ENCODE measurements at places on chromosomes 11 and 22. TPM values are rescaled to one million over a fixed set of nuclear protein-coding genes. Genes with fewer than 3 reads are reported as not detected.

The CECR2 gene
- polyA plus RNA-seq = not detected

The CDC45 gene
- 2.7 TPM for polyA plus RNA-seq

The BBS1 gene
- 11.2 TPM for polyA plus RNA-seq

The SESN3 gene
- polyA plus RNA-seq = 1.8 TPM

The PHLDA2 gene
- not detected for polyA plus RNA-seq

The MFNG gene
- polyA plus RNA-seq = 401 TPM

The TP53AIP1 gene
- polyA plus RNA-seq = not detected

The PSMA1 gene
- polyA plus RNA-seq = 154 TPM

DNA sequence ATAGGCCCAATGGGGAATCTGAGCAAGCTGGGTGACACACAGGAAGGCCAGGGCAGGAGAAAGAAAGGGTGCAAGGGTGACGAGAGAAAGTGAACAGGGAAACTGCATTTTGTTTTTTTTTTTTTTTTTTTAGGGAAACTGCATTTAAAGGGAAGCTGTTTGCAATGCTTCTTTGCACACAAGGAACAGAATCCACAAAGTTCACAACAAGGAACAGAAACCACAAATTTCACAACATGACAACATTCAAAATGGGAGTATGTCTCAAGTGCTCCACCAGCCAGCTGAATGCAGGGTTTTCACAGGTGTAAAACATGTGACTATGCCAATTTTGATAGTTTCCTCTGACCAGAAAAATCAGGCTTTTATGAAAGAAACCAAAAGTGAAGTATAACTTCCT, 6.8 kb upstream of the PLAAT3 start:
- no peak for DNase-seq

- no peak for DNase-seq
Observed at GRCh38 chr22:29190918-29191317, 14.8 kb upstream of the EMID1 start.

GRCh38 chr11:1927848-1928469, 8.5 kb downstream of the TNNT3 start:
- no peak for DNase-seq

GRCh38 chr11:108593214-108593922, at the start of gene EXPH5:
Gene EXPH5 (minus strand): TSS chr11:108593768. CDS start chr11:108593536, 232 bp downstream.
- DNase-seq = peak; percentile 93

DNA sequence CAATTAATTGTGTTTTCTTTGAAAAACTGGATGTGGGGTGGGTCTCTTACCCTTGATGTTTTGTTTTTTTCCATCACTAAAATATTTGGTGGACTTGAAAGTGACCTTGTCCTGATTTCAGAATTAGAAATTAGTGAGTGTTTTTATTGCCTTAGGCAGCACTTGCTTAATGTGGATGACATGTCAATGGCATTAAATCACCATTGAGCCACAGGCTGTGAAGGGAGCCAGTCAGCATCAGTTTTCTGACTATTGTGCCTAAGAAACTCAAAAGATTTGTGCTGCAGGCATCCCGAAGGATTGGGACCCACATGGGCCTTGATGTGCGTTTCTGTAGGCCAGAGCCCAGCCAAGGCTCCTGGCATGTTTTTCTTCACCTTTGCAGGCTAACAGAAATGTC, 53.8 kb downstream of the SWAP70 start:
- no peak for DNase-seq

GRCh38 chr11:57917632-57918031, 106.0 kb upstream of the OR9Q1 start:
- DNase-seq = no peak

GRCh38 chr11:102932678-102933077, 22.9 kb downstream of the MMP13 start:
- no peak for DNase-seq

DNA sequence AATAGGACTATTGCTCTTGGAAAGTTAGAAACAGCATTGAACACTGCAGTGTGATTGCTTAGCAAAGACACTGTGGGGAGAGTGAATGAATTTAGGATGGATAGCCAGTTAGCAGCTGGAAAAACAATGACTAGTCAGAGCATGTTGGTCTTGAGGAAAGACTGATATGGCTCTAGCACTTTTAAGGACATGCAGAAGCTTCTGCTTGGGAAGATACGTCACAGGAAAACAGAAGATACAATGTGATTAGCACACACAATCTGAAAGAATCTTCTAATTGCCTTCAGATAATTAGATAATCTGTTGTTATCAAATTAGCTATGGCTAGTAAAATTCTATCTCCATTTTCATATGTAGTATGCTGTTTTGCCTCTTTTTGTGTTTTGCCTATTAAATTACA, 530.7 kb upstream of the CHORDC1 start:
- DNase-seq = no peak

DNA sequence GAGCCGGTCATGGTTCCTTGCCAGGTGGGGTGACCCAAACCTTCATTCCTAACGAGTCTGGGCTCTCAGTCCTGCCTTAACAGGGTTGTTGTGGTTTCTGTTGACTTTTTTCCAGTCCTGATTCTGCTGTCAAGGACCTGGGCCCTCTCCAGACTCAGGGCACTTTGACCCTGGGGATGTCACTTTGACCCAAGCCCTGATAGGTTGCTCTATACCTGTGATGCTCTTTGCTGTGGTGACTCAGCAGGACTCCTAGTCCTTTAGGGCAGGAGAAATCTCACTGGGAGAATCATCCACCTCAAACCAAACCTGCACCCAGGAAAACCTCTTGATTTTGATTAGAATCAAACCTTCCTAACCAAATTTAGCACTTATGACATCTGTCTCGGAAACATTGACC, 20.5 kb upstream of the MPPED1 start:
- no peak for DNase-seq

GRCh38 chr11:94734563-94735275, 33.4 kb upstream of the AMOTL1 start:
- no peak for DNase-seq

DNA sequence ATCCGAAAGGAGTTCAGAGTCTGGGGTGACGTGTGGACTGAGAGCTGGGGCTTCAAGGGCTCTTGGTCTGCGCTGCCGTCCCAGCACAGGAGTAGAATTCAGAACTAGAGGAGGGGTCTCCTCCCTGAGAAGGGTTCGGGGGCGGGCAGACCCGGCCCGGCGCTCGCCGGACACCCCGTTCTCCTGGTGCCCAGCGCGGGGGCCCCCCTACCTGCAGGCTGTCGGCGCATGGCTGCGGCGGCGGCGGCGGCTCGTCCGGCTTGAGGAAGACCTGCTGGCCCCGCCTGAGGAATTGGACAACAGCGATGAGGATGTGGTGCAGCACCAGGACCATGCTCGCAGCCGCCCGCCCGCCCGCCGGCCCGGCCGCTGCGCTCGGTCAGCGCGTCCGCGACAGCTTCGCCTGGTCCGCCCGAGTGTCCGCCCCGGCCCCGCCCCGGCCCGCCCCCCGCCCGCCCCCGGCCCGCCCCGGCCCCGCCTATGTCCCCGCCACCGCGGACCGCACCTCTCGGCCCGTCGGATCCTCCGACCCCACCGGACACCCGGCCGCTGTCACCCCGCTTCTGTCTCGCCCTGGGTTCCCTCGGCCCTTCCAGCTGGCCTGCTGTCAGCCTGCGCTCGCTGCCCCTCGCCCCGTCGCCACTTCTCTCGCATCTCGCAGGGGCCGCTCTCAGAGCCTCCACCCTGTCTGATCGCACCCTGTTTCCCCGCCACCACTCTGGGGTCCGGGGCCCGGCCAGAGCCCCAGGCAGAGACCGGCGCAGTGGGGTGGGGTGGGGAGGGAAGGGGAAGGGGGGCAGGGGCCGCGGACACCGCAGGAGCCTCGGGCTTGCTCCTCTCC, 32.0 kb downstream of the PDE2A start:
- no peak for DNase-seq

GRCh38 chr22:20810645-20811044, 36.7 kb downstream of the SERPIND1 start:
- DNase-seq = peak; percentile 86

- DNase-seq = peak; percentile 41
Observed at GRCh38 chr11:64564947-64565889, 25.8 kb upstream of the SLC22A12 start.

DNA sequence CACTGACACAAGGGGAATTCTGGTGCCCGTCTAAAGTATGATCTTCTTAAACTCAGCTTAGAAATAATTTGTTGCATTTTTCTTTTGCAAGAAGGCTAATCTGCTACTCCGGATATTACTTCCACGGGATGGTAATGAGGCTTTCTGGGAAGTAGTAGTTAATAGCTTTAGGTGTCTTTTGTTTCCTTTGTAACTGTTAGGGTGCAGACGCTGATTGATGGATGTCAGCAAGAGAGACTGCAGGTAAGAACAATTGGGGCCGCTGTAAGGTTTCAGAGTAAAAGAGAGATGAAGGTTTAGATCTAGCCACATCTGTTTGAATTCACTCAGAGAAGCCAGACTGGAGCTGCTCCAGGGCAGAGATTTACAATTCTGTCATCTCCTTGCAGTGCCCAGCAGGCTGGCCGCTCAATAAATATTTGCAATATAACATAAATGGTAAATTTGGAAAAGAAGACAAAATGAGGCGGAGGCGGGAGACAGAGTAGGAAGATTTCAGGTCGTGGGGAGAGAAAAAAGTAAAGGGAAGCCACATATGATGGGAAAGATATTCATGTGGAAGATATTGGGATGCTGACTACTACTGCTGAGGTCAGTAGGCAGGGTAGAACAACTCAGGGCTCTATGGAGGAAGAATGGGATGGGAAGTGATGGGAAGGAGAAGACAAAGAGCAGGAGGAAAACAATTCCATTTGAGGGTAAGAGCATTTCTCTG, 320.5 kb downstream of the AASDHPPT start:
- no peak for DNase-seq

DNA sequence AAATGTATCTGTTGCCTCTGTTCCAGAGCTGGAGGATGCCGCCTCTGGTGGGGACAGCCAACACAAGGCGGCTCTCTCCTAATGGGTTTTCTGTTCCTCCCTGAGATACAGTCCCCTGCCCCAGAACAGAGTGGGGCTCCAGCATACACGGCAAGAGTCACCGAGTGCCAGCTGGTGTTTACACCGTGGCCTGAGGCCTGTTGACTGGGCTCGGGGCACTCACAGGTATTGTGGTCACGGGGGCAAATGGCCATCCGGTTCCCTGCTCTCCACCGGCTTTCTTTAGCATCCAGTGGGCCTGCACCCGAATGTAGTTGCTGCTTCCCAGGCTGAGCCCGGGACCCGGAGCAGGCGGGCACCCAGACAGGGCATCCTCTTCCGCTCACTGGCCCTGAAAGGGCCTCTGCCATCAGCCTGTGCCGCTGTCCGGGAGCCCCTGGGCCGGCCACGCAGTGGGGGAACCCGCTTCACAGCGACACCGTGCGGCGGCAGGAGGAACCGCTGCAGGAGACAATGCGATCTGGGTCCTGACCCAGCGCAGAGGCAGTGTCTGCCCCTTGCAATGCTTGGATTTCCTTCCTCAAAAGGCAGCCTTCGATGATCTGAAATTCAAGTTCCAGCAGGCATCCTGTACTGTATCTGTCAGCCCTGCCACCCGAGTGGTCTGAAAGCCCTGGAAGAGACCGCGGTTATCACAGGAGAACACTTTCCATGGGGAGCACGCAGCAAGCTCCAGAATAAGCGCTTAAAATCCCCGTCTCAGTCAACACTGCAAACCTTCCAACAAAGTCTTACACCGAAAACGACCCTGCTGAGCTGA, 859 bp upstream of the KRTAP5-5 start:
- DNase-seq = no peak

GRCh38 chr11:126311401-126312291, 7.8 kb downstream of the DCPS start:
- no peak for DNase-seq

GRCh38 chr11:35012467-35013191, 96.2 kb downstream of the PDHX start:
- DNase-seq = peak; percentile 47

DNA sequence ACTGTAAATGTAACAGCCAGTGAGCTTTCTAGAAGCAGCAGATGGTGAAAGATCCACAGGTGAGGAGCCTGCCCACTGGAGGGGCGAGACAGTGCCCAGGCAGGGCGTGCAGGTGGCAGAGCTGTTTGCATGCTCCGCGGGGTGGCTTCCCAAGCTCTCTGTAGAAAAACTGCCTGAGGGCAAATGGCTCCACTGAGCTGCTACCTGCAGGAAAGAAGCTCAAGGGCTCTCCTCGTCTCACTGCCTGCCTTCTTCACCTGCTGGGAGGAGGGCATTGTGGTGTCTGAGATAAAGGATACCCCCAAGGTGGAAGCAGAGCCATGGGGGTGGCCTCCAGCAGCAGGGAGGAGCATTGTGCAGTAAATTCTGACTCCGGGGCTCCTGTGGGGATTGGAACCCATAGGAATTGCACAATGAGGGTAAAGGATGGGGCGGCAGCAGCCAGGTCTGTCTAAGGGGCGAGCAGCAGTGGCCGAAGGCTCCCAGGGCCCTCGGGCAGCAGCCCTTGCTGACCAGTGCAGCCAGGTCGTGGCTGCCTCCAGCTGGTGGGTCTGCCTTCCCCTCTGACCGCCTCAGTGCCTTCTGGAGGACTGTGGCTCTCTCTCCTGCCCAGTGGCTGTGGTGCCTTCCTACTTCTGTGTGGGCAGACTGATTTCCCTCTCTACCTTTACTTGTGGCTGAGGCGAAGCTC, 28.0 kb upstream of the CABP7 start:
- DNase-seq = no peak

DNA sequence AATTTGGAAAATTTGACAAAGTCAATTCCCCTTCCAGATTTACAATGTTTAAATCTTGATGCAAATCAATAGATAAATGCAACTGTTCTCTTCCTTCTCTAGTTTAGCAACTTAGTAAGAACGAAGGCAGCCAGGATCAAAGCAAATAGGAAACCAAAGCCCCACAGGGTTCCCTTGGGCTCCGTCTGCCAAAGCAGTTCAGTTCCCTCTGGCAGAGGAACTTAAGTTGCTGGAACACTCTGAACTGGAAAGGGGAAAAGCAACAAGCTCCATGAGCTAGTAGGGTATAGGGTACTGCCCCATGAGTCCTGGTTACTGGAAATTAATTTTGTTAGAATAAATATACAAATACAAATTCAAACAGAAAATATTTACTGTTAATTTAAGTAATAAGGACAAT, 91.3 kb downstream of the RELT start:
- no peak for DNase-seq

GRCh38 chr11:108497317-108498045, 703 bp downstream of the POGLUT3 start:
- peak; percentile 60 for DNase-seq

- DNase-seq = no peak
Observed at GRCh38 chr22:45036154-45036553, 26.3 kb upstream of the PHF21B start.

DNA sequence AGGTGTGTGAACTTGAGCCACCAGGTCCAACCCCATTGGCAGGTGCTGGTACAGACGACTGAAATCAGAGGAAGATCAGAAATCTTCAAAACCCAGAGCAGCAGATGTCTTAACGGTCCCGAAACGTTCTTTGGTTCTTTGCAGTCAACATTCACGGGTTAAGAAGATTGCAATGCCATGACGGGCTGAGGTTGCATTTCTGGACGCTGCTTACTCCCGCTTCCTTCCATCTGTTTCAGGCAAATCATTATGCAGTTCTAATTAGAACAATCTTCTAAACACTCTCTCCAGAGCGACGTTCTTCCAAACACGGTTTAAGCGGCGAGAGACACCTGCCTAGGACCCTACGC, 492 bp upstream of the LUZP2 start:
- no peak for DNase-seq

GRCh38 chr11:74608431-74608830, 16.0 kb downstream of the POLD3 start:
- DNase-seq = no peak

Data from naive thymus-derived CD8-positive, alpha-beta T cell (primary cell).